ENCODE measurements at places on chromosomes 5 and 9.
A peak's percentile ranks its signal among the peaks of the same experiment; 100 is the strongest.

DNA sequence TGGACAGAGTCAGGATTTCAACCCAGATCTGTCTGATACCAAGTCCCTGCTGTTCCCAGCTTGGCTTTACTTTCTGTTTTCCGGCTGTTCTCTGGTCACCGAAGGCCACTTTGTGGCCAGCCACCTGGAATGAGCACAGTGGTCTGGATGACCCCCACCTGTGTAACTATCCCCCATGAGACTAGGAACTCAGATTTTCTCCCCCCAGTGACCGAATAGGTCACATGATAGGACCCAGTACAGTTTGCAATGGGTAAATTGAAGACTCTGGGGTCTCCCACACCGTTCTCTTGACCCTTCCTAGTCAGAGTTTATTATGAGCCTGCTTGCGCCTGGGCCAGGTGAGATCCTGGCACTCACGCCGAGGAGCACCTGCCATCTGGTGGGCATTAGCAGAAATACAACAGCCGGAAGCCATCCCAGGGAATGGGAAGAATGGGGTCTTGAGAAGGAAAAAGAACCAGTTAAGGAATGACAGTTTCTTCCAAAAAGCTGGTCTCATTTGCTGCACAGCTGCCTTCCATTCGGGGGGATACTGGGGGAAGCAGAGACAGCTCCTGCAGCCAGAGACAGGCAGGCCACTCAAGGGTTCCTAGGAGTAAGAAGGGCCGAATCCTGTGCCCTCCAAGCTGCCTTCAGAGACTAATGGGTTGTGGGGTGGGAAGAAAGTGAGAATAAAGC, 7.1 kb downstream of the PHYHD1 start:
- DNase-seq: peak; percentile 50

GRCh38 chr9:80678906-80679305, 1010.4 kb downstream of the TLE1 start:
- DNase-seq: no peak

GRCh38 chr5:54655761-54656160, 138.2 kb downstream of the SNX18 start:
- no peak for DNase-seq

GRCh38 chr9:15717290-15717967, 164.6 kb downstream of the CCDC171 start:
- DNase-seq: no peak

DNA sequence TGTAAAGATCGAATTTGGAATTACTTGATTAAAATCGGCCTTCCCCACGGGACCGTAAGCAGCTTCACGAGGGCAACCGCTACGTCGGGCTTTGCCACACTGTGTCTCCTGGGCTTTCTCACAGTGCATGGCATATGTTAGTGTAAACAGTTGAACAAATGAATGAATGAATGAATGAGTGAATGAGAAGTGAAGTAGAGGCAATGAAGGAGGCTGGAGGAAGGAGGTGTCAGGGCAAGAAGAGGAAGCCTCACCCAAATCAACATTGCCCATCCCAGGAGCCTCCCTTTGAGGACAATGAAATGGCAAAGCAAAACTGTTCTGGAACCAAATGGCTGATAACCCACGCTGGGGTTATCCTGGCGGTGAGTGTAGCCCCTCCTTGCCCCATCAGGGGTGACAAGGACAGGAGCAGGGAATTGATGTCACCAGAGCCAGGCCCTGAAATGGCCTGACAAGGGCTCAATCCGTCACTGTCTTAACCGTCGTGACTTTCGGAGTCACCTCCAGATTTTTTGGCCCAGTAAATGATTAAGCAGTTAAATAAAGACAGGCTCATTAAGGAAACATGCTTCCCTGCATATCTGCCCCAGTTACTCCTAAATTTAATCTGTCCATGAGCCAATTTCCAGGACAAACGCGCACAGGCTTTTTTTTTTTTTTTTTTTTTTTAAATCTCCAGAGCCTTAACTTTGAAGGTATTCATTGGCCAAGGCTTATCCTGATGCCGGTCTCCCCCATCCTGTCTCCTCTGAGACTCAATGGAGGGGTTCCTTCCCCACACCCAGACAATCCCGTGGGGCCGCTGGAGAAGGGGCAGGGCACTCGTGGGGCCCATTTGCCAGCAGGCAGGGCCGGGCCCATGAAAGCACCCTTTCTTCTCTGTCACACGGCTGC, 88.4 kb upstream of the BOD1 start:
- DNase-seq: no peak

GRCh38 chr5:57246426-57246825, 72.6 kb downstream of the GPBP1 start:
- DNase-seq: no peak

DNA sequence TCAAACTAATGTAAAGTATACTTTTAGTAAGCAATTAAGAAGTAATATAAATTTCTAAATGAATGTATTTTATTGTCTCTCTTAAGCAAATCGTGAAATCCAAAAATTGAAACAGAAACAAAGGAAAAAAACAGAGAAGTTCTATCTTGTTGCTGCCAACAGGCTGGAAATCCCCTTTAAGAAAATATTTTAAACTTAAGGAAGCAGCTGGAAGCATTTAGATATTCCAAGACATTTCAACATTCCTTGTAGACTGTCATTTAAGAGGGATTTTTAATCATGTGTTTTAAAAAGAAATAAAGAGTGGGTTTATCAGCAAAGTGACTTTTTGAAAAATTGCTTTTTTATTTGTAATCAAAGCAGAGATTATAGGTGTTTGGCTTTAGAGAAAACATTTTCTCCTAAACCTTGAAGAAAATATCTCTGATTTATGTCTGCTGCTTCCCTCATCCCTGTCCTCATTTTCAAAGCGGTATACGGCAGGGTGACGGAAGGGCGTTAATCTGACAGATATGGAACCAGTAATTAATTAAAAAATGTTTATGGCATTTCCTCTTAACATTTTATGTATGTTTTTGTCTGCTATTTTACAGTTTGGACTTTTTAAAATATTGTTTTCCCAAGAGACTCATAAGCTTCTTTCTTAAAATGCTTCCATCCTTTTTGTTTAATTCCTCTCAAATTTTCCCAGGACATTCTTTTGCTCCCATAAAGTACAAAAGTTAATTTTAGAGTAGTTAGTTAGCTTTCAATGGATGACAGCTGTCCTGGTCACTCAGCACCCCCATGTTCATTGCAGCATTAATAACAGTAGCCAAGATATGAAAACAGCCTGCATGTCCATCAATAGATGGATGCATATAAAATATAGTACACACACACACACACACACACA, 245.6 kb downstream of the LURAP1L start:
- DNase-seq: no peak

- DNase-seq: no peak
These were observed 4.3 kb downstream of the SURF2 start for GRCh38 chr9:133360400-133361393.

DNA sequence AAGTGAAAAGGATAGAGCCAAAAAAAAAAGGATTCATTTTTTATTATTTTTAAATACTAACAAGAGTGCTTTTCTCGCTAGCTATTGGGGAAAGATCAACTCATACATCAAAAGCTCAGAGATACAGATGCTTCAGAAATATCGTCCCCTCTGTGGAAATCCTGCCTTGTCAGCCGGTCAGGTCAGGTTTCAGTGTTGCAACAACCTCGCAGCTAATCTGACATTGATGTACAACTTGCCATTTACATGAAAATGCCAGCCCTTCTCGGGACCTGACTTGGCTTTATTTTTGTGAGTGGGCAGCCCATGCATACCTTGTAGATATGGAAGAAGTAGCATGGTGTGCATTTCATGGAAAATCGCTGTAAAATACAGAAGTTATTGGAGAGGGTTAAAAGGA, 358.8 kb upstream of the ADAMTS16 start:
- DNase-seq: no peak

GRCh38 chr9:135394131-135394530, 85.5 kb upstream of the PPP1R26 start:
- DNase-seq: no peak

- no peak for DNase-seq
These were observed 49.5 kb downstream of the C7 start for GRCh38 chr5:40958811-40959210.

DNA sequence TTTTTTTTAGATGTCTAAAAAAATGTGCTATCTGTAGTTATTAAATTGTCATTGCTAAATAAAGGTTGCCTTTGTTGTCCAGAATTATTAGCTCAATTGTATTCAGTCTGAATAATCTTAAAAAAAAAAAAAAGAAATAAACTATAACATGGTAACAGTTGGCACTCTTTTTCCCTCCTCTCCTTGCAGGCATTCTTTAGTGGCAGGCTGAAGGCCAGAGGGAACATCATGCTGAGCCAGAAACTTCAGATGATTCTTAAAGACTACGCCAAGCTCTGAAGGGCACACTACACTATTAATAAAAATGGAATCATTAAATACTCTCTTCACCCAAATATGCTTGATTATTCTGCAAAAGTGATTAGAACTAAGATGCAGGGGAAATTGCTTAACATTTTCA, 87.6 kb upstream of the FAM170A start:
- no peak for DNase-seq

DNA sequence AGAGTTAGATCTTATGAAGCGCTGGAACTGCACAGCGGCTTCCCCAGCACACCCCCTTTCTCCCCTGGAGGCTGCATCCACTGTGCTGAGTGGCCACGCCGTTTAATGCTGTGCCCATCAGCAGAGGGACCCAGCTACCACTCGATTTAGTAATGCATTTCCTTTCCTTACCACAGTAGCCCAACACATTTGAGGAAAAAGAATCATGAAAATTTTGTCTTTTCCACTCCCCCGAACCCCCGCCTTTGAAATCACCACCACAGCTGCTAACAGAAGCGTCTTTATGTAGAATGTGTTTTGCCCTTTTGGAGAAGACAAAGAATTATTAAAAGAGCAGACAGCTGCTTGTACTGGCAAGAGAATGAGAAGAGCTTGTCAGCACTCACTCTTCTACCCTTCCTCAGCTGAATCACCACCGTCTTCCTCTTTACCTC, 73.2 kb downstream of the ACER2 start:
- no peak for DNase-seq

DNA sequence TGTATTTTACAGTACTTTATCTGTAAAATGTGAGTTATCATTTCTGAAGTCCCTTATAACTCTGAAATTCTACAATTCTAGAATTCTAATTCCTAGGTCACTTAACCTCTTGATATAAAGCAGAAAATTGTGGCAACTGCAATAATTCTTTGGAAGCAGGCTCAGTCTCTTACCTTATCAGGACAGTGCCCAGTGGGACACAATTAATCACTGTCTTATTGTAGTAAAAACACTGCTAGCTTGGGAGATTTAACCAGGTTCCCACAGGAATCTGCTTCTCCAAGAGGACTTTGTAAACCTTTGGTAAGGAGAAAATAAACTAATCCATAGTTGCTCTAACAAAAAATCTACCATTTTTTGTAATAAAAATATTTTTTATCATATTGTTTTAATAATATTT, 18.3 kb upstream of the SPATA9 start:
- DNase-seq: no peak

DNA sequence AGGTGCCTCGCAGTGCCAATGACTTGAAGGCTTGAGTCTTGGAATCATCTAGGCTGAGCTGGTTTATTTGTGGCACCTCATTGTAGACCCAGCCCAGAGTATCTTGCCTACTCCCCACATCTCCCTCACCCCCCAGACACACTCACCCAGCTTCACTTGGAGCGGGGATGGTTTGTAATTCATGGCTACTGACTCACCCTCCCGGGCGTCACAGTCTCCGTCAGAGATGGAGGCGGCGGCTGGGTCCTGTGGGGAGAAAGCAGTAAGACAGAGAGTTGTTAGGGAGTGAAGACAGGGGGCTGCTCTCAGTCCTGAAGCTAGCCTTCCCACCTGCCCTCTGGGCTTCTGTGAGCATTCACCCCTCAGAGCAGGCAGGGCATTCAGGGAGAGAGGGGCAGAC, 29.0 kb upstream of the MYORG start:
- DNase-seq: no peak

GRCh38 chr5:40441733-40442132, 238.0 kb upstream of the PTGER4 start:
- no peak for DNase-seq

DNA sequence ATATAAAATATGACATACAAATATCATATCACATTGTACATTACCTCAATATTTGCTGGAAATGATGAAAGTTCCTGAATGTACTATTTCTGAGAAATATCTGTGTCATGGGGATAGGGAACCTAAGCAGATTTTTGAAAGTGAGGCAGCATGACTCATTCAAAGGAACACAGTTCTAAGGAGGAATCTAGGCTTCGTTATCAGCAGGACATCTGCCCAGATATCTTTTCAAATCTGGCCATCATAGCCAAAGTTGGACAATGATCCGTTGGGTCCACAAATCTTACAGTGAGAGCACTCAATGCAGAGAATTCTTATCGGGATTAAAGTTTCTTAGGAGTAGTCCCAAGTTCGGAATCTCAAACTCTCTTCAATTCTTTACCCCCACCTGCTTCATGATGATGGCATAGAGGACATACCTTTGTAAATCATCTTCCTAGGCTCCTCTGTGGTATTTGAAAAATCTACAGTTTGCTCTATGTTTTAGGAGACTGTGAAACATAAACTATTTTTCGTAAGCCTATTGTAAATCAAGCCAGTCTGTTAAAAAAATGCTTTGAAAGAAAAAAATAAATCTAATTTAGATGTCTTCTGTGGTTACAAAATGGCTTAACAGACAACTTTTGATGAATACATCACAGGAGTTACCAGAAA, 29.4 kb upstream of the ALDH1A1 start:
- no peak for DNase-seq

- DNase-seq: no peak
These were observed 212.1 kb downstream of the ARL15 start for GRCh38 chr5:54098267-54098666.

GRCh38 chr5:58934629-58935097, 351.8 kb downstream of the RAB3C start:
- no peak for DNase-seq

GRCh38 chr5:104598285-104598684, 1035.7 kb upstream of the NUDT12 start:
- DNase-seq: no peak

GRCh38 chr9:93092251-93092991, 3.6 kb upstream of the CARD19 start:
- DNase-seq: no peak

DNA sequence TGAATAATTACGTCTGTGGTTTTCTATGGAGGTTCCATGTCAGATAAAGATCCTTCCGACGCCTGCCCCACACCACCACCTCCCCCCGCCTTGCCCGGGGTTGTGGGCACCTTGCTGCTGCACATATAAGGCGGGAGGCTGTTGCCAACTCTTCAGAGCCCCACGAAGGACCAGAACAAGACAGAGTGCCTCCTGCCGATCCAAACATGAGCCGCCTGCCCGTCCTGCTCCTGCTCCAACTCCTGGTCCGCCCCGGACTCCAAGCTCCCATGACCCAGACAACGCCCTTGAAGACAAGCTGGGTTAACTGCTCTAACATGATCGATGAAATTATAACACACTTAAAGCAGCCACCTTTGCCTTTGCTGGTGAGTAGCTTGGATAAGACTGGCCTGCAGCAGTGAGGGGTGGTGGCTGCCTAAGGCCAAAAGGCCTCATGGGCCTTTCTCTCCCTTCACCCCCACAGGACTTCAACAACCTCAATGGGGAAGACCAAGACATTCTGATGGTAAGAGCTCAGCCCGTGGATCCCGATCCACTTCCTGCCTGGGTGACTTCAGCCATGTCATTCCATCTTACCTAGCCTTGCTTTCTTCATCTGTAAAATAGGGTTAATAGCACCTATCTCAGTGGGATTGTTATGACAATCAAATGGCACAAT, at the start of gene IL3:
IL3 (plus strand) TSS at position 155 of the 661 bp plus-strand sequence; CDS start at position 207, 52 bp downstream.
- no peak for DNase-seq

Data from NCI-H1092 treated with DMSO at 0.1 percent for 48 hours (cell line).